NCI-H1417 (cell line): ENCODE measurements at places on chromosomes 13 and 19.
A peak's percentile ranks its signal among the peaks of the same experiment; 100 is the strongest.

GRCh38 chr19:4066682-4067395 is at the start of gene ZBTB7A:
ZBTB7A (minus strand) TSS chr19:4066899; CDS start chr19:4055232, 11,667 bp downstream.
- DNase-seq: peak; percentile 79

DNA sequence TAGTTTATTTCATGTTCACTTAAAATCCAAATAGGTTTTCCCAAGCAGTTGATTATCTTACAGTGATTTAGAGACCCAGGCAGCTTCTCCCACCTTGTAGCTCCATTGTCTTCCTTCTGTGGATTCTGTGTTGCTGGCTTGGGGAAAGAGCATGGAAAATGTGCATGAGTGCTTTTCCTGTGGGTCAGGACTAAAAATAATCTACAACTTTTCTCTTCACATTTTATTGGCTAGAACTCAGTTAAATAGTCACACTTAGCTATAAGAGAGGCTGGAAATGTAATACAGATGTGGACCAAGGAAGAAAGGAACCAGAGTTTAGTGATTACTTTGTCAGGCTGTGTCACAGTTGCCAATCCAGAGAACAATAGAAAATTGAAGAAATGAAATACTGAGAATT is 198.8 kb downstream of the NBEA start:
- no peak for DNase-seq

DNA sequence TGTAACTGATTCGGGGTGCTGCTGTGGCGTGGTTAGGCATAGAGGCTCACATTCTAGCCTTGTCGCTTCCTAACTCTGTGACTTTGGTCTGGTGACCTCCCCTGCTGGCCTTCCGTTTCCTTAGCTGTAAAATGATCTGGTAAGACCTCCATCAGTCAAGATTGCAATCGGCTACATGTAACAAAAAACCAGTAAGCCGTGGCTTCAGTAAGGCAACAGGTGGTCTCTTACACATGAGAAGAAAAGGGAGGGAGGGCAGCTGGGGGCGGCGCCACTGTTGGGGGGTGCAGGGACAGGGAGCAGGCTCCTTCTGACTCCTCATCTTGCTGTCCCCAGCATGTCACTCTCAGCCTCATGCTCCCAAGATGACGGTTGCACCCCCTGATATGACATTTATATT is 148.0 kb downstream of the SIPA1L3 start:
- DNase-seq: no peak

GRCh38 chr19:572743-573518 is 535 bp downstream of the BSG start:
- peak; percentile 77 for DNase-seq

- no peak for DNase-seq
Observed at GRCh38 chr13:48492096-48492440, 40.8 kb downstream of the RCBTB2 start.

DNA sequence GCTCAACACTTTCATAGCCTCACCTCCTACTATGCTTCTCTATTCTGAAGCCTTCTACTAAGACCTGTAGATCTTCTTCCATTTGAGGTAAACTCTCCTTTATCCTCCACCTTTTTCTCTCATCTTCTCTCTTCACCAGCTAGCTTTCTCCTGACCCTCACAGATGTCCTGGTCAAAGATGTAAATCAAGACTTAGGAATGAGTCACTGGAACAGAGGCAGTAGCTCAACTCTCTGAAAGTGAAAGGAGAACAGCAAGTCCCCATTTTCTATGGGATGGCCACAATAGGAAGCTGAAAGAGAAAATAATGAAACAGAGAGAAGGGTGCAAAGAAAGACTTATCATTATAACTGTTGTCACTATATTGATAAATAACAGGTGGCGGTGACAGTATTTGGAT is 86.1 kb upstream of the DOCK9 start:
- DNase-seq: no peak

DNA sequence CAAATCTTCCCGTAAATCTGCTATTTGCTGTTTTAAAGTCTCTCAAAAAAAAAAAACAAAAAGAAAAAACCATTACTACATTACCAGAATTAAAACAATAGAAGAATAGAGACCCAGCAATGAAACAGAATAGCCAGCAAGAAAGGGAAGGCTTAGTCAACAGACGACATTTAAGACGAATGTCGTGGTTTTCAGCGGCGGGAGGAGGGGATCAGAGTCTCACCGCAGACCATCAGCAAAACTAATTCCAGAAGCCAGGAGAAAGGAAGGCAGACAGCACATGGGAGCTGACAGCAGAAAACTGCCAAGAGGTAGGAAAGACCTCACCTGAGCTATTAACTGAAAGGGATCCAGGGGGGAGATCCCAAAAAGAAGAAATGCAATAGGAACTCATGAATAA is 128.9 kb downstream of the RNF17 start:
- no peak for DNase-seq

DNA sequence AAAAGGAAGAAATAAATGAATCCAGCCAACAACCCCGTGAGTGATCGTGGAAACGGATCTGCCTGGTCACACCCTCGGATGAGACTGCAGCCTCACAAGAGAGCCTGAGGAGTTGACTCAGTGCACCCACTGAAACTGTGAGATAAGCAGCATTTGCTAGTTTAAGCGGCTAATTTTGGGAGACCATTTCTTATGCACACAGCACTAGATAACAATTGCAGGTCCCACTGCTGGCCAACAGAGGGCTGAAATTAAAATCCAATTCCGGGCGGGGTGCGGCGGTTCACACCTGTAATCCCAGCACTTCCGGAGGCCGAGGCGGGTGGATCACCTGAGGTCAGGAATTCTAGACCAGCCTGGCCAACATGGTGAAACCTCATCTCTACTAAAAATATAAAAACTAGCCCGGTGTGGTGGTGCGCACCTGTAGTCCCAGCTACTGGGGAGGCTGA is 3.6 kb downstream of the UQCR11 start:
- no peak for DNase-seq

DNA sequence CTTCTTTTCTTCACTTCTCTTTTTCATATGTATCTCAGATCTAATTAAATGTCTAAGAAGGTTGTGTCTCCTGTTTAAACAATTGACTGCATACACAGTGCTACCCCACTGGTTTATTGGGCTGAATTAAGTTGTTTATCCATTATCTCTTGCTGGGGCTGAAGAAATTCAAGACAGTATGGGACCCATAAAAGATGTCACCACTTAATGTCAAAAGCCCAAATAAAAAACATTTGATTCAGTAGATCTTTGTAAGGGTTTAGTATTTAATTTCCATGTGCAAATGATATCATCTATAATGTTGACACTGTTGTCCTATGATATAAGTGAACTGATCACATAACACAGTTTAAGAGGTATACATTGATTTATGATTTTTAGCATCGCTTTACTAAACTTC is 1431.9 kb upstream of the PCDH20 start:
- DNase-seq: no peak

DNA sequence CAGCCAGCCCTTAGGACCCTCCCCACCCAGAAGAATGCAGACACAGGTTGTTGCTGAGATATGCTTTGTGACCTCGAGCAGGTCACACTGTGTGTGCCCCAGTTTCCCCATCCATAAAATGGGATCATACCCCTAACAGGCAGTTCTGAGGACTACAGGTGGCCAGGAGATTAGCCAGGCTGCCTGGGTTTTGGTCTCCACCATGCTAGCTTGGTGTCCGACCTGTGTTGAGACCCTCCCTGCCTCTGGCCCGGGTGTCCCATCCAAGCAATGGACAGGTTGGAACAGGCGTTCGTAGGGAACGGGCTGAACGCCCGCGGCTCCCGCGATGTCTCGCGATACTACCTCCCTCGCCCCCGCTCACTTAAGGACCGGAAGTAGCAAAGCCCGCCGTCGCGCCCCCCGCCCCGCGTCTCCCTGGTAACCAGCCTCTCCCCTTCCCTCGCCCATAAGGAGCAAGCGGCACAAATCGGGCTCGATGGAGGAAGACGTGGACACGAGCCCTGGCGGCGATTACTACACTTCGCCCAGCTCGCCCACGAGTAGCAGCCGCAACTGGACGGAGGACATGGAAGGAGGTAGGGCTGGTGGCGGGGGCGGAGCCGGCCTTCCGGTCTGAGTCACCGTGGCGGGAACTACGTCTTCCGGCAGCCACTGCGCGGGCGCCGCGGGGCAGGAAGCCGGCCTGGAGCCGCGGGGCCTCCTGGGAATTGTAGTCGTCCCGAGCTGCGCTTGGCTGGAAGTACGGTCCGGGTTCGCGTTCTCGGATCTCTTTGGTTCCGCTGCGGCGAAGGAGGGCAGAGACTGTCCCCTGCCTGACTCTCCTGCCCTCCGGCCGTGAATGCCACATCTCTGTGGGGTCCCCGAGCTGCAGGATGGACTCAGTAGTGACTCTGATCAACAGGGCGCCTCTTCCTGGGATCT is 45.4 kb downstream of the SMIM24 start:
- peak; percentile 98 for DNase-seq

- no peak for DNase-seq
Observed at GRCh38 chr13:32823597-32823996, 192.6 kb upstream of the KL start.

- DNase-seq: no peak
Observed at GRCh38 chr13:60990032-60990733, 425.5 kb downstream of the PCDH20 start.

DNA sequence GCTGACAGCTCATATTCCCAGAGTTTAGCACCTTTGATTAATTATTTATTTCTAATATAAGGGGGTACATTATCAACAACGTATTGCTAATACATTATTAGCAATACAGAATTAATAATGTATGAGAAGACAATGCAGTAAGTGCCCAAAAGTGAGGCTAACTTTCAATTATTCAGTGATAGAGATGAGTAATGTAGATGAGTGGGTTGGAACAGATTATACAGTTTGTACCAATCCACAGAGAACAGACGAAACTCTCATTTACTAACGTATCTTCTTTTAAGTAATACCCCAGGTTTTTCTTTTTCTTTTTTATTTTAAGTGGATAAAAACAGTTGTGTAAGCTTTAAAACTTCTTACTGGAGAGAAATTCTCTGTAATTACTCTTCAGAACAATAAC is 36.7 kb upstream of the RBM26 start:
- DNase-seq: no peak

DNA sequence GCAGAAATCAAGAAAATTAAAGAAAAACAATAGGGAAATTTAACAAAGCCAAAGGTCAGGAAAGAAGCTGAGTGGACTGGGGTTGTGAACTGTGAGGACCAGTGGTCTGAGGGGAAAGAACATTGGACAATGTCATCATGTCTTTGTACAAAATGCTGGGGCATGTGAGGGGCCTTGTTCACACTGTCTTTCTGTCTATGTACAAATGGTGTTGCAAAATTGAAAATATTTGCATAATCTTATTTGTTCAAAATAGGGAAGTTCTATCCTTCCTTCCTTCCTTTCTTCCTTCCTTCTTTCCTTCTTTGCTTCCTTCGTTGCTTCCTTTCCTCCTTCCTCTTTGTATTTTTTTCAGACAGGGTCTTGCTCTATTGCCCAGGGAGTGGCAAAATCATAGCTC is 79.2 kb upstream of the SCEL start:
- DNase-seq: no peak

- no peak for DNase-seq
Observed at GRCh38 chr19:28567834-28568233, 645.1 kb downstream of the UQCRFS1 start.

DNA sequence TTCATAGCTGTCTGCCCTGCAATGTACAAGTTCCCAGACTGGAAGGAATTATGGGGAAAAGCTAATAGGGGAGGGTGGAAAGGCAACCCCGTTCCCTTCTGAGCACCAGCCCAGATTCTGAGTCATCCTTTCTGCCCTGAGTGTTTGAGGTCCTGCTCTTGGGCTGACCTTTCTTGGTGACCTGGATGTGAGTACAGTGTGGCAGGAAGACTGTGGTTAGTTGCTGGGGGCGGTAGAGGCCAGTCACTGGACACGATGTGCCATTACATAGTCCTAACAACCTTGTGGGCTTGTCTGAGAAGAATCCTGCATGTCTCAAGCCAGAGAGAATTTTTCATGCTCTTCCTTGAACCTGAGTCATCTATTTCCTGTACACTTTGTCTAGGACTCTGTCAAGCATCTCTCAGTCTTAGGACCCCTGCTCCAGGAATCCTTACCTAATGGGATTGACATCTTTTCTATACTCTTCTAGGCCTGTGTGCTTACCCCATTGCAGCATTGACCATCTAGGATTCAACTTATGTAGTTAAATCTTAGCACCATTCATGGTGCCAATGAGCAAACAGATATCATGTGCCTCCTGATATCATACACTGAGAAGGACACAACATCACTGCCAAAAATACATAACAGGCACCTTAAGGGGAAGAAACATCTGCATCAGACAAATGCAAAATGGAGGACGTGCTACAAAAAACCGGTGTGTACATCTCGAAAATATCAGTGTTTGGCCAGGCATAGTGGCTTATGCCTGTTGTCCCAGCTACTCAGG is 8.1 kb upstream of the ANGPTL4 start:
- DNase-seq: no peak

- peak; percentile 80 for DNase-seq
Observed at GRCh38 chr19:39032063-39032918, at the start of gene FBXO27. FBXO27 (minus strand) TSS chr19:39032549; CDS start chr19:39032227, 322 bp downstream.

- peak; percentile 95 for DNase-seq
Observed at GRCh38 chr19:1113030-1113985, 9.5 kb downstream of the GPX4 start.

DNA sequence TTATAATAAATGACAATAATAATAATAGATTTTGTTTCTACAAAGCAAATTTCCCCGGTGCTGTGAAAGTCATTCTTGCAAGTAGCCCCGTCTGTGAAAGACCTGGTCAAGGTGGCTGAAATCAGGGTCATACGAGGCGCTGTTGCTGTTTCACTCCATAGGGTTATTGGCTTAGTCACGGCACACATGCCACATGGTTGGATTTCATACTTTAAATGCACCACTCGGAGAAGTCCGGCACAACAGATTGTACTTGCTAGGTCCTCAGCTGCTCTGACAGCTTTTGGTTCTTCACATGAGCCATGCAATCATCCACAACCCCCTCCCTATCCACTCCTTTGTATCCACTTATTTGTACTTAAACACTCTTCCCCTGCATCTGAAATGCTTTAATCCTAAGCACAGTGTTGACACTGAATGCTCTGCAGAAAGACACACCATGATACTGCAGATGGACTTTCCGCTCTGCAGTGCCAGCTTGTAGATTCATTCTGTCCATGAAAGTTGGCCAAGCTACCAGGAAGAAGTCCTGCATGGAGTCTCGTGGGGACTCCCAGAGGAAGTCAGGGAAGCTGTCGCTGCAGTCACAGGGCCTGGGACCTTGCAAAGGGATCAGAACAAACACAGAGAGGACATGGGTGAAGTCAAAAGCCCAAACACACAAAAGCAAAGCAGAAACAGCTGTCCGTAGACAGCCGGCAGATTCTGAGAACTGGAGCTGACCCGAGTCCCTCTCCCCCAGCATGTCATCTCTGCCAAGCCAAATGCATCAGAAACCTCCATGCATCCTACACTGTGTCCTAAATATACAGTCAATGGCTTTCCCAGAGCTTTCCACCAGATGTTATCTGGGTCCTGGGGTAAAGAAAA is 124.6 kb downstream of the COL4A2 start:
- DNase-seq: no peak

- no peak for DNase-seq
Observed at GRCh38 chr13:62057286-62057685, 641.6 kb upstream of the PCDH20 start.
